Pulmonary artery endothelial cell (primary cell): ENCODE measurements at places on chromosomes 6 and 20. TPM values are rescaled to one million over a fixed set of nuclear protein-coding genes. Genes with fewer than 3 reads are reported as not detected.

- DNase-seq: no peak
These were observed 22.2 kb downstream of the BANF2 start for GRCh38 chr20:17721802-17722486.

GRCh38 chr6:136811272-136811671, 11.1 kb upstream of the PEX7 start:
- DNase-seq: no peak

DNA sequence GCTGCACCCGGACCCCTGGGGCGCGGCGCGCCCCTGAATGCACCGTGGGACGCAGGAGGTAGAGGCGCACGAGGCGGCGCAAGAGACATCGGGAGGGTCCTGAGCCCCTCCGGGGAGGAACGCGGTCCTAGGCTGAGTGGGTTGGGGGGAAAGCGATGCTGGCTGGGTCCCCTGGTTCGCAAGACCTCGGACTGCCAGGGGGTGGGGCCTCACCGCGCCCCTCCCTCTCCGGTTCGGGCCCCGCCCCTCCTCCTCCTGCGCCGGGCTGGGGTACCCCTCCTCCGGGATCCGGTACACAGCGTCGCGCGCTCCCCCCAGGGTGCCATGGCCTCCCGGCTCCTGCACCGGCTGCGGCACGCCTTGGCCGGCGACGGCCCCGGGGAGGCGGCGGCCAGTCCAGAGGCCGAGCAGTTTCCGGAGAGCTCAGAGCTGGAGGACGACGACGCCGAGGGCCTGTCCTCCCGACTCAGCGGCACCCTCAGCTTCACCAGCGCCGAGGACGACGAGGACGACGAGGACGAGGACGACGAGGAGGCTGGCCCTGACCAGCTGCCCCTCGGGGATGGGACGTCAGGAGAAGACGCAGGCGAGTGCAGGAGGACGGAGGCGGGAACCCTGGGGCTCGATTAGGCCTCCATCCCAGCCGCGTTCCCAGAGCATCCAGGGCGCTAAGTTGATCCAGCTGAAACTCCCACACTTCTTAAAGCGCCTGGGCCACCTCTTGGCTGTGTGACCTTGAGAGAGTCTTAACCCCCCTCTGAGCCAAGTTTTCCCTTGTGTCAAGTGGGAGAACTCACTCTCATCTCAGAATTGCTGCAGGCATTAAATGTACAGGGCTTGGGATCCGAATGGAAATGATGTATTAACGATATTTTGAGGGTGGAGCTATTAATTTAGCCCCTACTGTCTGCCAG, 541 bp downstream of the SNX21 start:
- DNase-seq: no peak

DNA sequence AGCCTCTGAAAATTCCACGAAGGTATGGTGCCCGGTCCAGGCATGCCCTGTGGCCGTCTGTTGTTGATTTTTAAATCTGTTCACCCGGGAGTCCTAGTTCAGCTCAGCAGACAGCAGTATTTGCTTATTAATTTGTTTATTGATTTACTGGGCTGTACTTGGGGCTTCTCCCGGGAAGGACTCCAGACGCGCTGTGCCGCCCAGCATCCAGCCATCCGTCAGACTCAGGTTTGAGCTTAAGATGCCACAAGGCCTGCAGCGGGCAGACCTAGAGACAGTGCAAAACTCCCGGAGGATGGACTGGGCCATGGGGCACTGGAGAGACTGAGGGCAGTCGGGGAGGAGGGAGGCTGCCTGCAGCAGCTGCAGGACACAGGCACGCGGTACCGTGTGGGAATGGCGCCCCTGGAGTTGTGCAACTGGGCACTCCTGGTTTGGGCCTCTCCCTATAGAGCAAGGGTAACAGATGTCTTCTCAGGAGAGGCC, 17.3 kb upstream of the CCDC167 start:
- DNase-seq: no peak

DNA sequence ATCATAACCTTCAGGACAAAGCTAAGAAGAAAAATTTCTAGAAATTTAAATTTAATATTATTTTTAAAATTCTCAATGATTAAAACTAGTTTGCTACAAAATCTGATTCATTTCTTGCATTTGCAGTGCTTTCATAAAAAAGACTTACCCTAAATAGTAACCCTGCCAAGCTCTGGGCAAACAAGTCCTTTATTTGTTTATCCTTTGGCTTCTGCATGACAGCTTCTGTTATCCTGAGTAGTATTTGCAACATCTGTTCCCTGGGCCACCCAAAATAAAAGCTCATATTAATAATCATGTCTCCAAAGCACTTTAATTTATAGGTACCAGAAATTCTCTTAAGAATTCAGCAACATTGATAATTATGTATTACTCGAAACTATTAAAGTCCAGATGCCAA, 101.3 kb downstream of the RALGAPA2 start:
- DNase-seq: no peak

- DNase-seq: no peak
These were observed 3.2 kb downstream of the TTBK1 start for GRCh38 chr6:43246301-43247113.

GRCh38 chr20:48120120-48120519, 334.8 kb upstream of the SULF2 start:
- no peak for DNase-seq

DNA sequence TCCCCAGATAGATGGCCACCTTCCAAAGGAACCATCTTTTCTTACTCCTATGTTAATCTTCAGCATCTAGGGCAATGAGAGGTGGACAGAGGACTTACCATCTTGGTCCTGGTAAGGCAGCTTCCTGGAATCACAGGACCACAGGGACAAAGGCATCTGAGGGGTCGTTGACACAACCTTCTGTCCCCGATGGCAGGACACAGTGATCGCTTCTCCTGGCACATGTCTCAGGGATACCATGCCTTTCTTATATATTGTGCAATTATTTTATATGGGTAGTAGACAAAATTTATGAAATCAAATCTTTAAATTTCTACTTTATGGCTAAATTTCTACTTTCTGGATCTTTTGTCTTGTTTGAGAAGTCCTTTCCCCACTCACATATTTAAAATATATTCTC, 20.1 kb downstream of the SERPINB1 start:
- no peak for DNase-seq

GRCh38 chr6:18586133-18586532, 199.0 kb downstream of the RNF144B start:
- DNase-seq: no peak

DNA sequence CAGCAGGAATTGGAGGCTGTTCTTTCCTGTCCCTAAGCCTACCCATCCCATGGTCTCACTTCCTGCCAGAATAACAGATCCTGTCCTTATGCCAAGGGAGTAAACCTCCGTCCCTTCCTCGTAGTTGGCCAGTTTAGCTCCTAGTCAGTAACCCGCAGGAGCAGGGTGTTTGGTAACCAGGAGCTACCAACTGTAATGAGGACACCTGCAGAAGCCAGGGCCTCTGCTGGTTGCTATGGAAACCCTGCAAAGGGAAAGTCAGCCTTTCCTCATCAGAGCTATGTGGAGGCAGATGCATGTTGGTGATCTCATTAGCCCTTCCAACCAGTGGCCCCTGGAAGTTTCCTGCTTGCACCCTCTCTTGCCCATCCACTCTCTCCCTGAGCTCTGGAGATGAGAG, 368.2 kb upstream of the SULF2 start:
- no peak for DNase-seq

DNA sequence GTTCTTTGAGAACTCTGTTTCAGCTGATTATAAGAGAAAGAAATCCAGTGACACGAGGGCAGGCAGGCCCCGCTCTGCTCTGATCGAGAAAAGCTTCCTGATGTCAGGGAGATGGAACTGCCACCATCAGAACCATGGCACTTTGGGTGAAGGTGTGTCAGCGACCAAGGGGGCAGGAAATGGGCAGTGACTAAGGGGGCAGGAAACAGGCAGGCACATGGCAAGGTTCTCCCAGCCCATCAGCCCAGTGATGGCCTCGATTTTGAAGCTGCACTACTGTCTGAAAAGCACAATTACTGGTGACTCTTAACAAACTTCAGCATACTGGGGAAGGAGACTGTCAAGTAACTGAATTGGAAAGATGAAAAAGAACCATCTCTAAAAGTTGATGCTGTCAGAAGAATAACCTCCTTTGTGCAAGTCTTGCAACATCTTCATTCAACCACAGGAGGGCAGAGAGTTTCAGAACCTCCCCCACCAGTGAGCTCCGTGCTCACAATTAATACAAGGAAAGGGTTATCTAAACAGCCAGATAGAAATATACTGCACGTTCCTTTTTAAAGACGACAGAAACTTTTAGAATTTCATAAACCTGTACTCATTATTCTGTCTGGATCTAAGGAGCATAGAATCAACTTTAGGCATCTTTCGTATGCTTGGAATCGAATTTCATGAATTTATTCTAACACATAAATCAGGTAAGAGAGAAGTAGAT, 39.1 kb downstream of the TMX4 start:
- DNase-seq: peak; percentile 13

The SLC22A7 gene
- not detected in 2 replicates for total RNA-seq

The ARFRP1 gene
- 37.7 and 49.0 TPM in 2 replicates for total RNA-seq

The KCNG1 gene
- 0.40 and 1.3 TPM in 2 replicates for total RNA-seq

The LY6G6F gene
- not detected in 2 replicates for total RNA-seq

The PRICKLE4 gene
- 0.67 and 1.1 TPM in 2 replicates for total RNA-seq

The KHDC1L gene
- total RNA-seq: not detected in 2 replicates

The ANKEF1 gene
- 2.8 and 3.5 TPM in 2 replicates for total RNA-seq

The PTK7 gene
- total RNA-seq: 2.6 and 5.8 TPM in 2 replicates

The C20orf204 gene
- total RNA-seq: 1.7 and 1.9 TPM in 2 replicates

The CENPB gene
- 99.0 and 118 TPM in 2 replicates for total RNA-seq
